Glomerular endothelial cell (primary cell): ENCODE measurements at places on chromosomes 2 and 18. TPM values are rescaled to one million over a fixed set of nuclear protein-coding genes. Genes with fewer than 3 reads are reported as not detected.

DNA sequence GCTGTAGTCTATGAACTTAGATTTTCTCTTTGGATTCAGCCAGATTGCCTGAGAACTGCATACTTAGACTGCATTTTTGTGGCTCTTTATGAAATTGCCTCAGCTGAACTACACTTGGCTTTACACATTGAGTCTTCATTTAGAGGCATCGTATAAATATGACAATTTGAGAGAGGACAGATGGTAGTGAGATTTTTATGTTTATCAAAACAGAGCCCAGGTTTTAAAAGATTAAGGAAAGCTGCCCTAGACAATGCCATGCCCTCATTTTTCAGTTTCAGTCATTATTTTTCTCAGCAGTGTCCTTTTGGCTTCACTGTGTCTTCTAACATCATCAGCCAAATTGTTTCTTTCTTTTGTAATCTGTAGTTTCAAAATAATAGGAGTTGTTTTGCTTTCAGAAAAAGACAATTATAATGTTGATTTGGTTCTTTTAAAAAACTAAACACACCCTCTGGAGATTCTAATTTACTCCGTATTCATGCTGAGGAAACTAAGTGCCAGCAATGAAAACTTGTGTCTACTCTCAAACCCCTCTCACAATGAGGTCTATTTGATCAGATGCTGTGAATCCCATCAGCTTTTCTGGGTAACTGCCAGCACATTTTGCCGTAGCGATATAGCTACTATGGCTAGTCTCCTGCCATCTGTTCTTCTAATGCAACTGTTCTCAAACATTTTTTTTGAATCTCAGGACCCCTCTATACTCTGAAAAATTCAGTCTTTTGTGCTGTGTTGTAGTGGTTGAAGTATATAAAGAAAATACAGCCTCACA is 46.2 kb downstream of the TWSG1 start:
- DNase-seq, result no peak

The C2orf72 gene
- total RNA-seq, result 0.29 and 1.5 TPM in 2 replicates

The NEURL3 gene
- total RNA-seq, result 0.68 and 7.0 TPM in 2 replicates

DNA sequence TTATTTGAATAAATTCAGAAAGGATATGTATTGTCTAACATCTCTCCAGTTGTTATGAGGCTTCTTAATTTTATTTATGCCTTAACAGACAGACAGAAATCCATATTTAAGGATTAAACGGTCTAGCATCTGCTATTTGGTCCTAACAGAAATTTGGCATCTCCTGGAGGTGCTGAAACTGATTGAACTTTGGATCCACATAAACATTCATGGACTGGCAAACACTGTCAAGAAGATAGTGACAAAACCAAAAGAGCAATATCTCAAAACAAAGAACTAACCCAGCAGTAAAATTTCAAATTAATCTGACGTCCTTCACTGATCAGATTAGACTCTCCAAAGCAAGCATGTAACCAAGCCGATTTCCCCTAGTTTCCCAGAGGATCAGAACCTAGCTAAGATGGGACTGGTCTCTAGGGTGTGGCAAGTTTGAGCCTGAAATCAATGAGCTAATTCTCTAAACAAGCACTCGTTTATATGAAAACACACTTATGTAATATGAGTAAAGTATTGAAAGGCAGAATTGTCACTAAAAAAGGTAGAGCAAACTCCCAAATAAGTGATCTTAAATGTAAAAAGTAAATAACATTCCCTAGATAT is 139.5 kb downstream of the NOL4 start:
- no peak for DNase-seq

- no peak for DNase-seq
These were observed 34.8 kb downstream of the LBH start for GRCh38 chr2:30266051-30266621.

DNA sequence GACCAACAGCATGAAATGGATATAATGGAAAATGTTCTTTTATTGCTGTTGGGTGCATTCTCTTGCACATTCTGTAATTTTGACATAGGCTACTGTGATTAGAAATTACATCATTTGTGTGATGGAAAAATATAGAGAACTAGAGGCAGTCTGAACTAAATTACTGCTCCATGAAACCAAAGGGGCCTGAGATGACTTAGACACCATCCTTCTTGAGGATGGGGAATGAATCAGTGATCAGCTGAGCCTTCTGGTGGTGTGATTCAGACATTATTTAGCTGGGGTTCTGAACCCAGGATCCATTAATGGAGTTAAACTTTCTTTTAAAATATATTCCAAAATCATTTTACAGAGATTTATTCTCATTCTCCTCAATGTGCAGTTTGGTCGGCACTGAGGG is 135.8 kb downstream of the LDLRAD4 start:
- no peak for DNase-seq

The TMSB10 gene
- total RNA-seq, result 8,984 and 9,445 TPM in 2 replicates

DNA sequence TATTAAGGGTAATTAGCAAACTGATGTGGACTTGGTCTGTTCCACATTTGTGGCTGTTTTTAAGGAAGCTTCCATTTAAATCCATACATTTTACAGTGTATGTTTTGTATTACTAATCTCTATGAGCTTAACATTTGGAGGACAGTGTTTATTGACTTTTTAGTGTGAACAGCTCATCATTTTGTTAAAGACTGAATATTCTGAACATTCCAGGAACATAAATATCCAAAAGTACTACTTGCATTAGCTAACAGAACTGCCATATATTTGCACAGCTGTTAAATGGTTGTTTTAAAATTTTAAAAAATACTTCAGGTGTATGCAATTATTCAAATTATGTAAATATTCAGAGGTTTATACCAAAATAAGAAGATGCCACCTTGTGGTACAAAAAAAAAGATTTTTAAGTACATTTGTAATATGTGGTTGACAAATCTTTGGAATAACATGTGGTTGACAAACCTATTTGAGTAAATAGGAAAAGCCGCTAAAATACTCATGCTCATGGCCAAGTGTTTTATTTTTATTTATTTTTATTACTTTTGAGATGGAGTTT is 439.7 kb upstream of the FANCL start:
- DNase-seq, result no peak

DNA sequence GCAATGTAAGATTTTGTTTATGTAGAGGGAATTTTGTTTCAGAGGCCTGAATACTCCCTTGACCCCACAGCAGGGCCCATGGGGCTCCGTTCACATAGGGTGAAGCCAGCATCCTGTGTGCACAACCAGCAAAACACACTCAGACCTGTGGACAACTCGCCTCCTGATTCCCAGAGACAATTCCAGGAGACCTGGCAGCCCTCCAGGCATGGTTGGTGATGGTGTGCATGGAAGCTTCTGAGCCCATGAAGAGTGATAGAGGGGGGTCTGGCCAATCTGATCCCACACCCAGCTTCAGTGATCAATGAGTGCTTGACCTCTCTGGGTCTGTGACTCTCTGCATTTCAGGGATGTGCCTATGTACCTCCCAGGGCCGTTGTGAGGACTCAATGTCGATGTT is 91.0 kb upstream of the RAB6C start:
- DNase-seq, result no peak

DNA sequence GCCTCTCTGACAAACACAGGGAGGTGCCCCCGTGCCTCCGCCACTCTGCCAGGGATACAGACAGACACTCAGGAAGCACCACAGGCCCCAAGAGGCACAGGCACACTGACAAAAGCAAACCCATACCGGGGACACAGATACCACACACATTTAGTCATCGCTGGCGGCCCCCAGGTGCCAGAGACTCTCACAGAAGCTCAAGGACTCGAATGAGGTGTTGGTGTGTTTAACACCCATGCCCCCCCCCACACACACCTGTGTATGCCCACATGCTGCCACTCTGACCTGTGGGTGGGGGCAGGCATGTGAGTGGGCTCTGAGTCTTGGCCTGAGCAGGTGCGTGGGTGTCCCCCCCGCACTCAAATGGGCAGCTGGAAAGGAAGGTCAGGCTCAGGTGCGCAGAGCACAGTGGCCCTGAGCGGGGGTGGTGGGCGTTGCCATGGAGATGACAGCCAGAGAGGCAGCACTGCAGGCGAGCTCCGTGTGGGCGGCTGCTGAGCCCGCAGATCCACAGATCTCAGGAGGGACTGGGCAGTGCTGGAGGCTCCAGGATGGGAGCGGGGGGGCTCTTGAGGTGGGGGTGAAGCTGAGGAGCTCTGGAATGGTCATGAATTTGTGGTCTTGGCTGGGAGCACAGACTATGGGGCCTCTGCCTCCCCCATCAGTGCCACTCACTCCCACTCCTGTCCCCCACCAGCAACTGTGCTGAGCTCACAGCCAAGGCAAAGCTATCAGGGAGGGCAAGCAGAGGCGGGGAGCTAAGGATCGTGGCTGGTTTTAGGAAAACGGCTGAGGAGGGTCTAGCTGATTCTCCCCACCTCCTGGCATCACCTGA is 73.9 kb upstream of the TAF1B start:
- no peak for DNase-seq

The VIT gene
- total RNA-seq, result not detected in 2 replicates

- no peak for DNase-seq
These were observed 393.9 kb upstream of the TCF4 start for GRCh38 chr18:55981712-55982475.

DNA sequence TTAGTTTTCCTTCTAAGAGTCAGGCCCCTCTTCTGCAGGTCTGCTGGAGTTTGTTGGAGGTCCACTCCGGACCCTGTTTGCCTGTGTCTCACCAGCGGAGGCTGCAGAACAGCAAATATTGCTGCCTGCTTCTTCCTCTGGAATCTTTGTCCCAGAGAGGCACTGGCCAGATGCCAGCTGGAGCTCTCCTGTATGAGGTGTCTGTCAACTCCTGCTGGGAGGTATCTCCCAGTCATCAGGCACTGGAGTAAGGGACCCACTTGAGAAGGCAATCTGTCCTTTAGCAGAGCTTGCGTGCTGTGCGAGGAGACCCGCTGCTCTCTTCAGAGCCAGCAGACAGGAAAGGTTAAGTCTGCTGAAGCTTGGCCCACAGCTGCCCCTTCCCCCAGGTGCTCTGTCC is 4.8 kb downstream of the REG1B start:
- no peak for DNase-seq

DNA sequence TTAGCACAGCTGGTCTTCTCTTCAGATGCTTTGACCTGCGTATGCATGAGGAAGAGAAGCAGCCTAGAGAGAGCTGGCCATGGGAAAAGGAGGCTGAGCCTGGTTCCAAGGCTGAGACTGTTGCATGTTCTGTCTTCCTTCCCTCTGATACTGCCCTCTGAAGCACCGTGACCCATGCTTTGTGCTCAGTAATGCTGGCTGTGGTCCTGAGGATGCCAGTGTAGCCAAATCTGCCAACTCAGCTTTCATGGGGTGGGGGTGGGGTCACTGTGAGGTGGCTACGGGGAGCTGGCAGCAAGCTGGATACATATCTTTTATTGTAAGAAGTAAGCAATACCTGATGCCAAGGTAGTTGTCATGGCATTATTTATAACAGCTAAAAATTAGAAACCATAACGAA is 41.5 kb downstream of the EPAS1 start:
- no peak for DNase-seq

DNA sequence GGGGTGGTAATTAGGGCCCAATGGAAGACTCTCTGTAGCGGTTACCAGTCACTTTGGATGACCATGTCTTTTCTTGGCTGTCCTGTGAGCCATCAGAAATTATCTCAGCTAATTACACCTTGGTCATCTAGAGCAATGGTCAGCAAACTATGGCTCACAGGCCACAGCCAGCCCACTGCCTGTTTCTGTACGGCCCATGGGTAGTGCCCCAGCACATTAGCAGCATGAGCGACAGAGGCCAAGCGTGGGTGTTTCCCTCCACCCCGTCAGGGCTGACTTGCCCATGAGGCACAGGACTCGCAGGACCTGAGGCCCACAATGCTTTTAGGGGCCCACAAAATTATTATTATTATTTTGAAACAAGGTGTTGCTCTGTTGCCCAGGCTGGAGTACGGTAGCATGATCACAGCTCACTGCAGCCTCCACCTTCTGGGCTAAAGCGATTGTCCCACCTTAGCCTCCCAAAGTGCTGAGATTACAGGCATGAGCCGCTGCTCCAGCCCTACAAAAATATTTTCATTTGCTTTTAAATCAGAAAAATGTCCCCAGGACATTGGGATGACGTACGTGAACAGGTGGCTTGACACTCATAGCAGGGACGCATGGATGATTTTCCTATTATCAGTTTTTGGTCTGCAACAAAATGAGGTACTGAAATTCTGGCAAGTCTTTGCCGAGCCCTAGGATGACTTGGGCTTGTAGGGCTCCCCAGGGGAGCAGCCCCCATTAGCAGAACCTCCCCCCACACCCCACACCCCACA is 29.3 kb upstream of the CEP68 start:
- no peak for DNase-seq

The FARSB gene
- 12.9 and 15.3 TPM in 2 replicates for total RNA-seq

GRCh38 chr2:66867063-66867441 is 432.1 kb downstream of the MEIS1 start:
- no peak for DNase-seq

DNA sequence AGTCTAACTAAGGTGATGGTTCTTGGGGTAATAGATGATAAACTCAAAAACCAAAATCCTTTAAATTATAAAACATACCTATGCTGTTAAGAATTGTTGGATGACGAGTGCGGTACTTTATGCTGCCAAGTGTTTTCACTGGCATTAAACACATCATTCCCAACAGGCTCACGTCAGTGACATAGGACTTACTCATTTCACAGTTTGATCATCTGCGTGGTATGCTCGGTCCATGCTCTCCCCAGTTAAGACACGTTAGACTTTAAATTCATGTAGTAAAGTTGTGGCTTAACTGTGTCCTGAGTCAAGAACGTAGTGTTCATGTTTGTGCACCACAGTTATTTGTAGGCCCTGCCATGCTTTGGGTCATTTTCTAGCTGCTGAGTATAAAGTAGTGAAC is 125.6 kb upstream of the MYT1L start:
- DNase-seq, result no peak

GRCh38 chr18:71995904-71996465 is 548.2 kb downstream of the CBLN2 start:
- DNase-seq, result no peak

- no peak for DNase-seq
These were observed 47.3 kb downstream of the C2orf42 start for GRCh38 chr2:70143314-70144150.

DNA sequence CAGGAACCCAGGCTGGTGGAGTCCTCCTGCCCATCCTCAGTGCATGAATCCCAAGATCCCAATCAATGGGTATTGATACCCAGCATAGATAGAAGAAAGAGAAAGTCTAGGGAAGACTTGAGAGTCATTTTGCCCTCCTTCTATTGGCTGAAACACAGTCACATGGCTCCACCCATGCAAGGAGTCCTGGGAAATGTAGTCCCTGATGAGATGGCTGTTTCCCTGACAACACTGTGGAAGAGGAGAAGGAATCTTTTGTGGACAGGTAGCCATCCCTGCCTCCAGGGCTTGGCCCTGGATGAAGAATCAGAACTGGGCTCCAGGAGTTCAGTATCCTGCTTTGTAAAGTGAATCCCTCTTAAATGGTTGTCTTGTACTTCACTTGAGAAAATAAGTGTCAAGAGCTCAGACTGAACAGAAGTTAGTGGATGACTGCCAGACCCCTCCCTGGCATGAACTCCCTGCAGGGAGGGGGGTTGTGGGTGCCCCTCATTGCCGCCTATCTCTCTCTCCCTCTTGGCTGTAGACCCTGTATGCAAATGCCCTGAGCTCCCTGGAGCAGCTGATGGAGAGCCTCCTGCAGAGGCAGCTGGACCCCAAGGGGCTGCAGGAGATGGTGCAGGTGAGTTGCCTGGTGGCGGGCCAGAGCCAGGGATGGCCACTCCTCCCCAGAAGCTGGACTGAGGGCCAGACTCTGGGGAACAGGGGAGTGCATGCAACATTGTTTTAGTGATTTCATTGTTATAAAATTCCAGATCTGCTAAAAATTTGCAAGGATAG is 36.1 kb downstream of the MROH2A start:
- DNase-seq, result no peak
